GM23248 (cell line): ENCODE measurements at places on chromosomes 4 and X. TPM values are rescaled to one million over a fixed set of nuclear protein-coding genes. Genes with fewer than 3 reads are reported as not detected.
A peak's percentile ranks its signal among the peaks of the same experiment; 100 is the strongest.

- DNase-seq, result no peak
Observed at GRCh38 chrX:108704839-108705238, 31.5 kb downstream of the IRS4 start.

- DNase-seq, result no peak
Observed at GRCh38 chrX:34197946-34198345, 65.8 kb upstream of the FAM47A start.

DNA sequence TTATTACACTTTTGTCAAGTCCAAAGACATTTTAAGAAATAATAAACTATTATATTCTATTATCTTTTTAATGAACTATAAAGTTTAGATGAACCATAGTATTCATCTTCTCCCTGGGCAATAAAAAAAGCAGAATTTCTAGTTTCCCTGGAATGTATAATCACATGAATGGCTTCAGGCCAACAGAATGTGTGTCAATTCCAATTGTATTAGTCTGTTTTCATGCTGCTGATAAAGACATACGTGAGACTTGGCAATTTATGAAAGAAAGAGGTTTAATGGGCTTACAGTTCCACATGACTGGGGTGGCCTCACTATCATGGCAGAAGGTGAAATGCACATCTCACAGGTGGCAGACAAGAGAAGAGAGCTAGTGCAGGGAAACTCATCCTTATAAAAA, 70.7 kb upstream of the ANXA10 start:
- no peak for DNase-seq

DNA sequence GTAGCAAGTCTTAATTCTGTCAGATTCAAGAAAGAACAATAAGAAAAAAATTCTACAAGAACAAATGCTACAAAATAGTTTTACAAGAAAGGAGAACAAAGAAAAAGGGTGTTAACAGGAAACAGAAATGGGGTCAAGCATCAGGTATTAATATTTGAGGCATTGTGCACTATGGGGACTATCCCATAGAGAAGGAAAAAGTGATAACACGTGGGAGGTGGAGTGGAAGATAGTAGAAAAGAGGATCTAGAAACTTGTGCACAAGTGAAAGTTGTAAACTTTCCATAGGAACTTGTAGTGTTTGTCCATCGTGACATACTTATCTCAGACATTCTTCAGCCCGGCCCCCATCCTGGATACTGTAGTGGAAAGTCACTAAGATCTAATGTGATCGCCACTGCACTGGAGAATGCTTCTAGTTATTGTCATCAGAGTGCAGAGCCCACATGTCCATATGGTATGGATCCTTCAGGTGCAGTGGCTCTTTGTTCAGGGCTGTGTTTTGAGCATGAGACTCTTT, 15.4 kb upstream of the NFXL1 start:
- DNase-seq, result no peak

The FATE1 gene
- total RNA-seq, result not detected in 2 replicates

- DNase-seq, result peak; percentile 56
Observed at GRCh38 chrX:19535476-19535875, 20.2 kb upstream of the MAP3K15 start.

DNA sequence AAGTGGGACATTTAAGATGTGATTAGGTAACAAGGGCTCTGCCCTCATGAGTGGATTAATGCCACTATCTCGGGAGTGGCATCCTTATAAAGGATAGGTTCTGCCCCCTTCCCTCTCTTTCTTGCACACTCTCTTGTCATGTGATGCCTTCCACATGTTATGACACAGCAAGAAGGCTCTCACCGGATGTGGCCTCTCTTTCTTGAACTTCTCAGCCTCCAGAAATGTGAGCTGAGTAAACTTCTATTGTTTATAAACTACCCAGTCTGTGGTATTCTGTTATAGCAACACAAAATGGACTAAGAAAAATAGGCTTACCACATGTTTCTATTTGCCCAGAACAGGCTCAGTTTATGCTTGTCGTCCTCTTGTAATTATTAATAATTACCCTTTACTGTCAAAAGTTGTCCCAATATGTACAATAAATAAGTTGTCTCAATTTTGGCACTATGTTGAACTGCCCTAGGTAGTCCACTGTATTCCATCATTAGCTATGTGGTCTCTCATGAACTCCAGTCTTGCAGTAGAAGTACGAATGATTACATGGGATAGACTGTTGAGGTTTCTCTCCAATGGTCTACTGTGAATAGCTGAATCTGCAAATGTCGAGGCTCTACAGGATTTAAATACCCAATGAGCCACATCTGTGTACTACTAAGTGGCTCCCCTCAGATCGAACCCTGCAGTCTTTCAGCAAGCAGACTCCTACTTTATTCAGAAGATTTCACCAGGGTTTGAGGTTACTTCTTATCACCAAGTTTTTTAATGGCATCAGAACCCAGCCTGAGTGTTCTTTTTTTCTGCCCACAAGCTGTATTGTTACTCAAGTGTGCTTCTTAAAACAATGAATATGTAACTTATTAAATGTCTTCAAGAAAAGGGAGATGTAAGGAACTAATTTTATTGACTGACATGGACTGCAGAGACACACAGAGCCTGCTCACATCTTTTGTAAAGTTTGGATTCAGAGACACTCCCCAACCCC, 102.0 kb upstream of the LEF1 start:
- DNase-seq, result peak; percentile 27

GRCh38 chr4:40550948-40551462, 78.7 kb downstream of the RBM47 start:
- peak; percentile 59 for DNase-seq

The FBXO8 gene
- 25.9 and 27.7 TPM in 2 replicates for total RNA-seq

The XAGE1B gene
- not detected in 2 replicates for total RNA-seq

The MAGEC2 gene
- total RNA-seq, result not detected in 2 replicates

GRCh38 chrX:103918050-103918449, 44.4 kb upstream of the TMSB15B start:
- DNase-seq, result peak; percentile 73

DNA sequence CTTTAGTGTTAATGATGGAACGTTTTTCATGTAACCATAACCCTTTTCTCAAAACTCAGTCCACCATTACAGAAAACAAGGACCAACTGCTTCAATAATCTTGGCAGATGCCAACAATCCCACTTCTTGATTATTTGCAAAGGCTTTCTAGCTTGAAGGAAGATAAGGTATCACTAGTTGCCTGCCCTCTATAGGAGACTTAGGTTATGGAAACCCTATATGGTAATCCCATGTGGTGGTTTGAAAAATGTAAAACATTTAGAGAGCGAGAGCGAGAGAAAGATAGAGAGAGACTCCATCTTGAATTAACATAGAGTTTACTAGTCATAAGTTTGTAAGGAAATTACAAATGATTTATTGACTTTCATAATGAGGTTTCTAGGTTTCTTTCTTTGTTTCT, 1627.5 kb upstream of the TENM3 start:
- no peak for DNase-seq

GRCh38 chr4:8651661-8652180, 59.2 kb downstream of the CPZ start:
- DNase-seq, result no peak

DNA sequence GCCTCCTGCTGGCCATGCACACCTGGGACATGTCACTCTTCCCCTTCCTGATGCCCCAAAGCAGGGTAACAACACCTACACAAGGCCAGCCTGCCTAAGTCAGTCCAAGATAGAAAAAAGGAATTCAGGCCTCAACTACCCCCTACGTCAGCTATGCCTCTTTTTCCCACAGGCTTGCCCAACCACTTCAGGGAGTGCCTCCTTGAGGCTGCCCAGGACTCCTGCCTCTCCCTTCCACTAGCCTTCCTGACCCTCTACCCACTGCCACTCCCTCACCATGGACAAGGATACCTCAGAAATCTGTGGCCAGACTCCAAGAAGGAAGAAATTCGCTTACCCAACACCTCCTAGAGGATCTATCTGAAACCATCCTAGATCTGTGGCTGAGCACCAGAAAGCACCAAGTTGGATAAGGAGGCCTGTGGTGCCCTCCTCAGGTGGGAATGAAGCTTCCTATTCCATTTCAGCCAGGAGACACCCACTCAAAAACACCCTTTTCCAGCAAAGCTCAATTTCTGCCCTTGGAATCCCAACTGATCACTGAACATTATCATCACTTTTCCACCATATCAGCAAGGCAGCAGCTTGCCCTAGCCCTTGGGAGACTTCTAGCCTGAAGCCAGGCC, 1.8 kb downstream of the KDM5C start:
- DNase-seq, result peak; percentile 22

The NDST3 gene
- not detected in 2 replicates for total RNA-seq

GRCh38 chr4:25493466-25493865, 116.4 kb downstream of the ANAPC4 start:
- no peak for DNase-seq

The RCHY1 gene
- 10.5 and 23.6 TPM in 2 replicates for total RNA-seq

DNA sequence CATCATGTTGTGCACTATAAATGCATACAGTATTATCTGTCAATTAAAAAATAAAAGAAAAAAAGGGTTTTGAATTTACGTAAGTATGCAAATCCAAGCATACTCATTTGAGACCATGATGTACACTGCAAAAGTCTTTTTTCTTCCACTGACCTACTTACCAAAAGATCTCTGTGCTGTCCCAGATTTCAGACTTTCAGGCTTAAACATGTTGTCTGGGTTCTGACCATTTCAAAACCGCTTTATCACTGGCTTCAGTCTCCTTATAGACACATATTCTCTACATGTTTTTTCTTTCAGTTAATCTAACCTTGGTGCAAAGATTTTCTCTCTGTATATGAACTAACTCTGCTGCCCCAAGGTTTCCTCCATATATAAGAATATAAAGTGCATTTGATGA, 58.6 kb upstream of the CXCL8 start:
- DNase-seq, result no peak

DNA sequence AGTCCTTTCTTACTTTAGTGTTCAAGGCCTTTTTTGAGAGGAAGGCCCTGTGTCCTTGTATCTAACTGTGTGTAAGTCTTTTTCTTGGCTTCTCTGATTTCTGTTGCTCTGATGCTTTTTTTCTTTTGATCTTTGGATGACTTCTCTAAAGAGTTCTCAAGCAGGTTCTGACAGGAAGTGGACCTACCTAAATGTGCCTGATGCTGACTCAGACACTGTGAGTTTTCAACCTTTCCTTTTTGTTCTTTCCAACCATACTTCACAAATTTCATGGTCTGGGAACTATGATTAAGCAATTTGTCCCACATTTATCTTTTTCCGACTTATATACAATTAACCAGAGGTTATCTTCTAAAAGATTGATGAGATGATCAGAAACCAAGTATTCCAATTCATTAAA, 96.5 kb downstream of the SYTL5 start:
- DNase-seq, result no peak

The MTCP1 gene
- total RNA-seq, result 1.8 and 6.3 TPM in 2 replicates

- DNase-seq, result peak; percentile 48
Observed at GRCh38 chr4:111537165-111537564, 608.1 kb upstream of the FAM241A start.

The CD38 gene
- not detected in 2 replicates for total RNA-seq

The PAGE1 gene
- total RNA-seq, result not detected in 2 replicates

GRCh38 chrX:24619647-24620046, 27.5 kb downstream of the PCYT1B start:
- DNase-seq, result peak; percentile 63

DNA sequence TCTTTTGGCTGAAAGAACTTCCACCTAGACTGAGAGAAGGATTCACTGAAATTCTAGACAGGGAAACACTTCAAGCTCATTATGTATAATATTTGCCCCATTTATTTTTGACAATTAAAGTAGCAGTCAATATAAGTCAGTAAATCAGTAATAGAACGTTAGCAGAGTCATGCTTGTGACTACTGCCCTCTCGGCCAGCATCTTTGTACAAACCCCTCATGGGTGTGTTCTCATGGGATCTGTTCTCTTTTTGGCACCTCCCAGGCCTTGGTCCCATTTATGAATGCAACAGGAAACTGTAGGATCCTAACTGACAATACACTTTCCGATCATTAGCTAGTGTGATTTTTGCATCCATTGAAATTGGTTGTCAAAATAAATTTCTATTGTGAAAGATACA, 2.9 kb downstream of the MSL3 start:
- no peak for DNase-seq

DNA sequence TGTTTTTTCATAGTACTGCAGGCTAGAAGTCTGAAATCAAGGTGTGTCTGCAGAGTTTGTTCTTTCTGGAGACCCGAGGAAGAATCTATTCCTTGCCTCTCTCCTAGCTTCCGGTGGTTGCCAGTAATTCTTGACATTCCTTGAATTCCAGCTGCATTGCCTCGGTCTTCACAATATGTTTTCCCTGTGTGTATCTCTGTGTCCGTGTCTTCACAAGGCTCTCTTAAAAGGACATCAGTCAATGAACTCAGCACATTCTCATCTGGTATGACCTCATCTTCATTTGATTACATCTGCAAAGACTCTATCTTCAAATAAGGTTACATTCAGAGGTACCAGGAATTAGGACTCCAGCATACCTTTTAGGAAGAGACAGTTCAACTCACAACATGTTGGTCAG, 163.4 kb downstream of the BANK1 start:
- DNase-seq, result peak; percentile 33

DNA sequence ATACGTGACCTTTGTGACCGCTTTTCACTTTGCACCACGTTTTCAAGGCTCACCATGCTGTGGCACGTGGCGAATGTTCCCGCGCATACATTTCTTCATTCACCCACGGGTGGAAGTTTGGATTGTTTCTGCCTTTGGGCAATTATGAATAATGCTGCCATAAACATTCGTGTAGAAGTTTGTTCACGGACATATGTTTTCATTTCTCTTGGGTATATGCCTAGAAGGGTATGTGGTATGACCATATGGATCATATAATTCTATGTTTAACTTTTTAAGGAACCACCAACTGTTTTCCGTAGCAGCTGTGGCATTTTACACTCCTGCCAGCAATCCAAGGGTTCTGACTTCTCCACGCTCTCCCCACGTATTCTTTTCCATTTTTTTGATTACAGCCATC, 60.9 kb upstream of the MXD4 start:
- no peak for DNase-seq

- DNase-seq, result no peak
Observed at GRCh38 chrX:99752776-99753175, 657.3 kb downstream of the PCDH19 start.

- no peak for DNase-seq
Observed at GRCh38 chrX:124343016-124343415, 3.3 kb upstream of the SH2D1A start.

DNA sequence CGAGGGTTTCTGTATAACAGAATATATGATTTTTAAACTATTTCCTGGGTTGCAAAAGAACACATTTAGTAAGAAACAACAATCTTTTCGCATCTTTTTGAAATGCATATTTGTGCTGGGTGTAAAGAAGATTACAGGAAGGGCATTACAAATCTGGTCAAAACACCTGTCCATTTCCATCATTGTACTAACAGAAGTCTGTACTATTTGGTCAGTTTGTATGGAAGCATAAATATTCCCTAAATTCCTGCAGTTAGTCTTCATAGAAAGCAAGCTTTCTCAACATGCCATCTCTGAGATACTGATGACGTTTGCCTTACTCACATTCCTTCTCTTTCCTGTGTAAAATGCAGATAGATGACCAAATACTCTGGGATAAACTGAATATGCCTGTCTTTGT, 203.3 kb downstream of the NWD2 start:
- DNase-seq, result peak; percentile 14

- no peak for DNase-seq
Observed at GRCh38 chr4:129474698-129475097, 378.7 kb downstream of the C4orf33 start.
